Stimulated activated CD4-positive, alpha-beta T cell treated with anti-CD3 and anti-CD28 coated beads, Interleukin-1b, Interleukin-23, amount 100 ng/mL, for 1 hour (primary cell): ENCODE measurements at places on chromosomes 6 and 20.

- DNase-seq: no peak
Observed at GRCh38 chr6:7900621-7901020, 10.0 kb downstream of the TXNDC5 start.

DNA sequence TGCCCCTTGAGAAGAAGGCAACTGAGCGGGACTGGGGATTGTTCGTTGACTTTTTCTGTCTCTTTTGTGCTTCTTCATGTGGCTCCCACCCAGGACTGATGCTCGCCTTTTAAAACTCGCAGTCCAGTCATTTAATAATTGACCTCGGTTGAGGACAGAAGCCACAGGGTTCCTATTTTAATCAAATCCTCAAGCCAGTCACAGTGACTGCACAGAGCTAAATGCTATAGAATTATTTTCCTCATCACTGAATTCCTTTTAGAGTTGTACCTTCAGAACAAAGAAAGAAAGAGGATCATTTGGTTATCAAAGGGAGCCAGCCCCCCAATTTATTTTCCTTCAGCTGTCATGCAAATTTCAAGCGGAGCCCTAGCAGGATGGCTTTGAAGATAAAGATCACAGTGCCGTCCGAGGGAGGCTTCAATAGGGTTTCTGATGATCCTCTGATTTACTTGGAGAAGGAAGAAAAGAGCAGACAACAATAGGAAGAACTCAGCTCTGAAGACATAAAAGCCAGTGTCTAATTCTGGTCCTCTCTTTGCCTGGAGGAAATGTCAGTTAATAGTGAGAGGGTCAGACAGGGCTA lies 186.6 kb downstream of the DOK5 start:
- DNase-seq: no peak

- DNase-seq: no peak
Observed at GRCh38 chr6:145327586-145327985, 407.7 kb downstream of the EPM2A start.

GRCh38 chr20:61977419-61977786 lies 88.3 kb downstream of the TAF4 start:
- no peak for DNase-seq

DNA sequence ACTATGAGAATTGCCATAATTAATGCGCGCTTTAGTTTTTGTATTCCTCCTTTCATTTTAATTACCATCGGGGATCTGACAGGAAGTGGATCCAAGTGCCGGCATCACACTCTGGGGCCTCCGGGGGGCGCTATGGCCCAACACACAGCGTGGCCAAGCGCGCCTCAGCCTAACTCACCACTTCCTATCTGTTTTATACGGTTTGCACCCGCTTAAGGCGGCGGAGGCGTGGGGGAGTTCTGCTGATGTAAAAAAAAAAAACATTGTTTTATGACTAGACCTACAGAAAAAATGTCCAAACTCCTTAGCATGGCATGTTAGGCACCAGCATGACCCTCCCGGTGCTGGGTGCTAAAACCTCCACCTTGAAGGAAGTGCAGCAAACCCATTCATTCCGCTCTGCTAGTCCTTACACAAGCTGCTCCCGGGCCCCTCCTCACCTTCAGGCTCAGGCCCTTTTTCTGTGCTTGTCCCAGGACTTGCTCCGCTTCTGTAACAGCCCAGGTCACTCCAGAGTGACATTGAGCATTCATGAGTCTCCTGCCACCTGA lies 4.5 kb upstream of the EBF4 start:
- peak; percentile 47 for DNase-seq

DNA sequence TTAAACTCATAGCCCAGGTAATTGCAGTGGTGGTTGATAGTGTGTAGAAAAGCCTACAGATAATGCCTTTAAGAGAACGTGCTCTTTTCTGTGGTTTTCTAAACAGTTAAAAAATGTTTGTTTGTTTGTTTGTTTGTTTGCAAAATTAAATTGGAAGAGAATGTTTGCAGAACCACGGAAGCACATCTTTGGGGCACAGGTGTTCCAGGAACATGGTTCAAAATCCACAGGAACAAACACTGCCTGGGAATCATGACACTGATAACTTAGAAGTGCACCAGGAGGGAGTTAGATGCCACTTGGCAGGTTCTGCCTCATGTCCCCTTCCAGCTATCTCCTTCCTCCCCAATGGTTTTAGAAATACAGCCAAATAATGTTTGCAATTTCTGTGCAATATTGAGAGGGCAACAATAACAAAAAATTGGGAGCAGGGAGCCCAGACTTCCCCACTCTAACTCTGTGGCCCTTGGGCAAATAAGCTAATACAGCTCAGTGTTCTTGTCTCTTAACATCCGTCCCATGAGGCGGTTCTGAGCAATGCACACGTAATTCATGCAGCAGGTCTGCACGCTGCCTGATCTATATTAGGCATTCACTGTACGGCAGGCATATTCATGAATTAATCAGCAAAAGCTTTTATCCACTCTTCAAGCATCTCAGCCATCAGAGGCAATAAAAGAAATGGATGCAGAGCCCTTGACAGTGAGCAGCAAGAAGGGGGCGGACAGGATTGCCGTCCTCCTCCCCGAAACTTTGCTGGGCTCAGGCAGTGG lies 274.3 kb upstream of the FOXQ1 start:
- no peak for DNase-seq

- DNase-seq: no peak
Observed at GRCh38 chr6:32166411-32167061, 2.1 kb downstream of the EGFL8 start.

GRCh38 chr20:8399947-8400346 lies 267.9 kb downstream of the PLCB1 start:
- DNase-seq: no peak

GRCh38 chr20:50412069-50412468 lies 98.1 kb upstream of the PTPN1 start:
- DNase-seq: no peak

- no peak for DNase-seq
Observed at GRCh38 chr6:144647406-144647964, 362.4 kb downstream of the UTRN start.

DNA sequence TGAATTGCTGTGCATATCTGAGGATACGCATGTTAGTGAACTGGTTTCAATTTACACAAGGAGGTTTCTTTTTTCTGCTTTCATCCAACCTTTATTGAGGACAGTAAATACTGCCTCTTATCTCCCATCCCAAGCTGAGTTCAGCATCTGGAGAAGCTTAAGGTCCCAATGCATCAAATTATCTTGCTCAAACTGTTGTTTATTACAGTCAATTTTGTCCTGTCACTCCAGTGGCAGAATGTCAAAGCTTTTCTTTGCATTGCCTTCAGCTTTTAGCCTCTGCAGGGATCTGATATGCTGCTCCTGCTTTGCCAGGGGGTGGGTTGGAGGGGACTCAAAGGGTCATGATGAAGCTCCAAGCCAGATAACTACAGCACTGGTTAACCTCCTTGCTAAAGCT lies 435.4 kb upstream of the SOX4 start:
- no peak for DNase-seq
